Natural killer cell (primary cell): ENCODE measurements at places on chromosomes 6 and 20.

- H3K4me1 ChIP-seq = peaks cover 74% of the 10 kb centered on the region
- H3K4me3 ChIP-seq = no peak overlapping the region
Observed at GRCh38 chr6:111845441-111845871, 27.8 kb downstream of the FYN start.

DNA sequence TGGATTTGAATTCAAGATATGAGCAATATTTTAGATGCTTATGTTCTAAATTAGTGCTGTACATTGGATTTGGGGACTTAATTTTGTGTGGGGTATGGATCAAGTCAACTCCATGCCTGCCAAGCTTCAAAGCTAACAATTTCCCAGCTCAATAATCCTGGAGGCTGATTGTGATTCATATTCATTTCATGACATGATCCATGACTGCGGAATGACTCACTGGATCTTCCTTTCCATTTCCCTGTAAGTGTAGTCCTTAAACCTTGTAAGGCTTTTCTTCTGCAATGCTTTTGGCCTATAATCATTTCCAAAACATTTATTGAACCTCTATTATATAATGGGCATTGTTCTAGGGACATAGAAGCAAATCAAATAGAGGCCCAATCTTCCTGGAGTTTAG is 44.7 kb upstream of the CCN2 start:
- no peaks in the 10 kb centered on the region for H3K4me1 ChIP-seq
- H3K4me3 ChIP-seq = no peak overlapping the region
- H3K27me3 ChIP-seq = no peaks in the 10 kb centered on the region
- DNase-seq = no peak
- H3K36me3 ChIP-seq = no peaks in the 10 kb centered on the region

- no peak overlapping the region for H3K4me3 ChIP-seq
- no peak for DNase-seq
- H3K4me1 ChIP-seq = peaks cover 34% of the 10 kb centered on the region
- H3K36me3 ChIP-seq = no peaks in the 10 kb centered on the region
- no peak overlapping the region for H3K27ac ChIP-seq
Observed at GRCh38 chr6:43773050-43773979, 3.3 kb downstream of the VEGFA start.

GRCh38 chr6:98487612-98488011 is 346.8 kb upstream of the POU3F2 start:
- no peak overlapping the region for H3K4me3 ChIP-seq
- no peaks in the 10 kb centered on the region for H3K36me3 ChIP-seq
- H3K27me3 ChIP-seq = no peaks in the 10 kb centered on the region
- H3K4me1 ChIP-seq = no peaks in the 10 kb centered on the region
- H3K27ac ChIP-seq = no peak overlapping the region
- DNase-seq = no peak

DNA sequence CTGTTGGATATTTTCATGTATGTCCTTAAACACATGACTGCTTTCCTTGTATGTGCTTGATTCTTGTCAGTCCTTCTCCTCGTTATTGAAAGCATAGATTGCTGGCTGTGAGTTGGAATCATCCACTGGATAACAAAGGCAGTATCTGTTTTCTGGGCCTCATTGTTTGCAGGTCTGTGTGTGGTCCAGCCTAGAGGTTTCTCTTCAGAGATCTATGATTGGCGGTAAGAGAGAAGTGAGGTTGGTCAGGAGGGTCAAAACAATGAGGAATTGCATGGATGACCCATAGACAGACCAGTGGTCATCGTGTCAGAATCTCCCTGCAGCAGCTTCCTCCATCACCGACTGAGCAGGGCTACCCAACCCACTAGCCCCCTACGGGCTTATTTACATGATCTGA is 915.0 kb downstream of the KIF16B start:
- no peak overlapping the region for H3K4me3 ChIP-seq
- no peak for DNase-seq
- H3K27me3 ChIP-seq = no peaks in the 10 kb centered on the region
- no peaks in the 10 kb centered on the region for H3K36me3 ChIP-seq
- no peaks in the 10 kb centered on the region for H3K4me1 ChIP-seq

DNA sequence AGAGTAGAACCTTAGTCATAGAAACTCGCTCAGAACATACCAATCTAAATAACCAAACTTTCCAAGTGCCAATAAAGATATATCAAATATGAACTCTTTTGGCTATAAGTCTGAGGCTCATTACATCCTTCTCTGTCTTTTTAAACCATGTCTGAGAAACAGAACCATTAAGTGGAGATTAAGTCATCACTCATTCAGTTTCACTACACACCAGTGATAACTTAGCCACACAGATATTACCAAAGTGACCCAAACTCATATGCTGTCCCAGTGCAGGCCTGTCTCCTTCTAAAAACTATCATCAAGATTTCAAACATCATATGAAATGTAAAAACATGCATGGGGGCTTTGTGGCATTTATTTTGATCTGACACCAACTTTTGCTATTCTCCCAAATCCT is 12.0 kb downstream of the GCLC start:
- H3K27ac ChIP-seq = no peak overlapping the region
- no peak overlapping the region for H3K4me3 ChIP-seq
- H3K36me3 ChIP-seq = no peaks in the 10 kb centered on the region
- H3K4me1 ChIP-seq = peaks cover 6% of the 10 kb centered on the region

GRCh38 chr6:34973547-34974248 is 84.6 kb downstream of the ANKS1A start:
- H3K27ac ChIP-seq = no peak overlapping the region
- DNase-seq = no peak
- H3K36me3 ChIP-seq = peaks cover 15% of the 10 kb centered on the region
